ENCODE measurements at places on chromosomes 4 and X.

DNA sequence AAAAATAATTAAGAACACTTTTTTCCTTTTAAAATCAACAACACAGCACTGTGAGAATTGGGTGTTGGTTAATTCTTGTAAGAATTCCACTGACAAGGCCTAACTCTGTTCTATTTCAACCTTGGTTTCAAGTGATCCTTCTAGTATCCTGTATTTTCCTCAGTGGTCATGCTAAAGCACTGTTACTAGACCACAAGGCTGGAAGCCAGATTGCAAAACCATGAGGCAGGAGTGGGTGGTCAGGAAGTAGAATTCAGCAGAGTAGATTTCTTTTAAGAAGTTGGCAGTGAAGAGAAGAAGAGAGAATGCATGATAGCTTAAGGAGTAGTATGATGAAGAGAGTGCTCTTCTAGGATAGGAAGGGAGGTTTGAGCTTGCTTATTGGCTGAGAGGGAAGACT lies 71.6 kb upstream of the LEF1 start:
- DNase-seq: no peak

DNA sequence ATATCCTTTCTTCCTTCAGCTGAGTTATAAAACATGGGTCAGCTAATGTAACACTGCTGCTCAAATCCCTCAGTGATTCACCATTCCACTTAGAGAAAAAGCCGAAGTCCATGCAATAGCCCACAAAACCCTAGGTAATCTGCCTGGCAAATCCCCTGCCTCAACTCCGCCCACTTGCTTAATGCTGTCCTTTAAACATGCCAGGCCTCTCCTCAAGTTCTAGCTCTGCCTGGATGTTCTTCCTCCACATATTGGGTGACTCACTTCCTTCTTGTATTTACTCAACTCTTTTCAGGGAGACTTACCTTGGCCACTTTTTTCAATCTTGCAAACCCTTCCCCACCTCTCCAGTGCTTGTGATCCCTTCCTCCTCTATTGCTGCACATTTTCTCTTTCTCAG lies 89.8 kb downstream of the EMCN start:
- DNase-seq: no peak

- DNase-seq: no peak
These were observed 6.9 kb downstream of the SH3RF1 start for GRCh38 chr4:169263791-169264392.

DNA sequence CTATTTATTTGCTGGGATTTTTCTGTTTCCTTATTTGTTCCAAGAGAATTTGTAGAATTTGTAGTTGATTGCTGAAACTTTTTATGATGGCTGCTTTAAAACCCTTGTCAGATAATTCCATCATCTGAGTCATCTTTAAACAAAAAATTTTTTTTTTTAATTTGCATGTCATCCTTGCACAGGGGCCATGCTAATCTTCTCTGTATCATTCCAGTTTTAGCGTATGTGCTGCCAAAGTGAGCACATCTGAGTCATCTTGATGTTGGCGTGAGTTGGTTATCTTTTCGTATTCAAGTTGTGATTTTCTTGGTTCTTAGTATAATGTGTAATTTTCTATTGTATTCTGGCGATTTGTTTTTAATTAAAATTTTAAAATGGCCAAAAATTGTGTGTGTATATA lies 18.7 kb upstream of the ZNF157 start:
- no peak for DNase-seq

DNA sequence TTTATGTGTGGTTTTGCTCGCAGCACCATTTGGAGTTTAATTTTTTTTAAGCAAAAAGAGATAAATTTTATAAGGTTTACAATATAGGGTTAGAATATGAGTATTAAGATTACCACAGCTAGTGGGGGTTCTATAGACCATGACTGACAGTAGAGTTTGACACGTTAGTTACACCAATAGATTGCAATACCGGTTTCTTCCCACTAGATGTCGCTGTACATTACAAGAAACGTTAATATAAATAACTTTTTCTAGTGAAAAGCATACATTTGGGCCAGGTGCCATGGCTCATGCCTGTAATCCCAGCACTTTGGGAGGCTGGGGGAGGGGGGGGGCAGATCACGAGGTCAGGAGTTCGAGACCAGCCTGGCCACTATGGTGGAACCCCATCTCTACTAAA lies 433.6 kb downstream of the MAGEB5 start:
- DNase-seq: peak; percentile 15

- DNase-seq: no peak
These were observed 49.2 kb downstream of the ENOPH1 start for GRCh38 chr4:82479562-82479961.

- no peak for DNase-seq
These were observed 268.4 kb upstream of the INTU start for GRCh38 chr4:127364397-127364796.

GRCh38 chr4:95248720-95249425 lies 299.9 kb downstream of the UNC5C start:
- no peak for DNase-seq

- no peak for DNase-seq
These were observed 1.8 kb downstream of the CENPU start for GRCh38 chr4:184732126-184732525.

GRCh38 chrX:153765138-153766079 lies 1.4 kb downstream of the PLXNB3 start:
- DNase-seq: no peak

GRCh38 chrX:34884817-34885216 lies 57.8 kb upstream of the FAM47B start:
- DNase-seq: no peak

DNA sequence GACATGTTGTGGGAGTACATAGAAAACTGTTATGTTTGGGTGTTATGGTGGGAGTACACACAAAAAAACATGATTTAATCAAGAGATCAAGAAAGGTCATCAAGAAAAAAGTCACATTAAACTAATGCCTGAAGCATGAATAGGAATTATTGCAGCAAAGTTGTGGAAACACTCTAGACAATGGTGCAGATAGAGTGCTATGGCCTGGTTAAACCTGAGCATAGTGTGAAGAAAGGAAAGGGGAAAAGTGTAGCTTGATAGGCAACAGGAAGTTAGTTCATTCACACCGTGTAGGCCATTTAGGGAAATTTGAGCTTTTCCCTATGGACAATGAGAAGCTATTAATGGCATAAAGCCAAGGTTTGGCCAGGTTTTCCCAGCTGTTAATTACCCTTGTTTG lies 162.1 kb upstream of the EMCN start:
- no peak for DNase-seq

DNA sequence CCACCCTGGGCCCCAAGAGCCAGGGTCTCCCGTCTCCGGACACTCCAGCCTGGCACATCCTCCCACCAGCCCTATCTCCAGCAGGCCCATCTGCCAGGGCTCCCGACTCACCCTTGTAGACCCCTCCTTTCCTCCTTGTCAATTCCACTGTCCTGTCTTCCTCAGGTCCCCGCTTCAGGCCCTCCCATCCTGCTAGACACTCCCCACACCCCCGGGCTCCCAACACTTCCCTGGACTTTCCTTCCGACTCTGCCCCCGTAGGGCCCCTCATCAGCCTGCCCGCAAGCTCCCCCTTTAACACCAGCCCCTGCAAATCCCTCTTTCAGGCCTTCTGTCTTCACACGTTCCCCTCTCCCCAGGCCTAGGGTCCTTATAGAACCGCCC lies 1.1 kb downstream of the PRAF2 start:
- no peak for DNase-seq

DNA sequence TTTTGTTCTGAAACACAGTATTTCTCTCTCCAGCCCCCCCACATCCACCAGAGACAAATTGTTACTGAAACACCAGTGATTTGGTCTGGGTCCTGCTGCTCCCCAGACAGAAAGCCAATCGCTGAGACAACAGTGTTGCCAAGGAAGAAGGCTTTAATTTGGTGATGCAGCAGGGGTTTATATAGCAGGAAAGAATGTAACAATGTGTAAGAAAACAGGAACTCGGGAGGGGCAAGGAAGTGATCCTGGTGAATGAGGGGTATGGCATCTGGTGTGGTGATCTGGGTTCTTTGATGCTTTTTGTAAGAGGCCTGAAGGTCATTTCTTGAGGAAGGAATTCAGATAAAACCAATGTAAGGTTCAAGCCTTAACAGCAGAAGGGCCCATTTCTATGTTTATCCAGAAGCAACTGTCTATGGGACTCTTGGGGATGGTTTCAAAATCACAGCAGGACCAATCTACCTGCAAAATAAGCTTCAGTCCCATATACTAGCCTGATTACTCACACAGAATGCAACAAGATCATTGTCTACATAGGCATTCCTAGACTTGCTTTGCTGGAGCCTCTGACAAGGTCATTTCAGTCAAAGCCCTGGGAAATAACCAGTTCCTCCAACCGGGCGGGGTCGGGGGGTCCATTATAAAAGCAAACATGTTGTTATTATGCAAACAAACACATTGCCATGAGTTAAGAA lies 445.2 kb upstream of the ZFP42 start:
- no peak for DNase-seq

DNA sequence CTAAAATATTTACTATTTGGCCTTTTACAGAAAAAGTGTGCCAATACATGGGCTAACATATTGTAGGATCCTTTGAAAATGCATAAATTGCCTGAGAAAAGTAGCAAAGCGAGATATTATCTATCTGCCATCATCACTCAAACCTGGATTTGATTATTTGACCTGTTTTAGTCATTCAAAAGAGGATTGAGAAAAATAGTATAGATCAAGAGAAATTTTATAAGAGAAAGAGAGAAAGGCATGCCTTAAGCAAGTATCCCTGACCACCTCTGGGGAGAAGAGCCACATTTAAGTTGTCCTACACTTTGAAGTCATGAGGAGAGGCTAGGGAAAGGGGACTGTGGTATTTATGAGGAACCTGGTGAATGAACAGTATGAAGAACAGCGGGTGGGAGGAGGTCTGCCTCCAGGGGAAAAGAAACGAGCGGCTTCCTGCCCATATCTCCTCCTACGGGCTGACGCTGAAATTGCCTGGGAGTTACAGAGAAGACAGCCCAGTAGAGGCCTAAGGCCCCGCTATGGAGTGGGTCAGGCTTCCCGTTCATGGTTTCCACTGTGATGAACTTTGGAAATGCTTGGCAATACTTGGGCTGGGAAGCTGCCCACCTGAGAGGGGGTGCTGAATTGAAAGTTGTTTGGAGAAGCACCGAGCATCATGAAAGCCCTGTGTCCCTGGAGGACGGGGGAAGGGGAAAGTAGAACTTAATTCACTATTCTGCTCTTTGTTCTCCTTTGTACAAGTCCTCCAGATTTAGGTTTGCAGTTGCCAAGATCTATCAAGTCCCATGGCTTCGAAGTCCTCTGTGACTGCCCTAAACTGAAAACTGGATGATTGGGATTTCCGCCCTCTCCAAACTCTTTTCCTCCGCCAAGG lies 106.9 kb upstream of the ACSL4 start:
- DNase-seq: no peak

DNA sequence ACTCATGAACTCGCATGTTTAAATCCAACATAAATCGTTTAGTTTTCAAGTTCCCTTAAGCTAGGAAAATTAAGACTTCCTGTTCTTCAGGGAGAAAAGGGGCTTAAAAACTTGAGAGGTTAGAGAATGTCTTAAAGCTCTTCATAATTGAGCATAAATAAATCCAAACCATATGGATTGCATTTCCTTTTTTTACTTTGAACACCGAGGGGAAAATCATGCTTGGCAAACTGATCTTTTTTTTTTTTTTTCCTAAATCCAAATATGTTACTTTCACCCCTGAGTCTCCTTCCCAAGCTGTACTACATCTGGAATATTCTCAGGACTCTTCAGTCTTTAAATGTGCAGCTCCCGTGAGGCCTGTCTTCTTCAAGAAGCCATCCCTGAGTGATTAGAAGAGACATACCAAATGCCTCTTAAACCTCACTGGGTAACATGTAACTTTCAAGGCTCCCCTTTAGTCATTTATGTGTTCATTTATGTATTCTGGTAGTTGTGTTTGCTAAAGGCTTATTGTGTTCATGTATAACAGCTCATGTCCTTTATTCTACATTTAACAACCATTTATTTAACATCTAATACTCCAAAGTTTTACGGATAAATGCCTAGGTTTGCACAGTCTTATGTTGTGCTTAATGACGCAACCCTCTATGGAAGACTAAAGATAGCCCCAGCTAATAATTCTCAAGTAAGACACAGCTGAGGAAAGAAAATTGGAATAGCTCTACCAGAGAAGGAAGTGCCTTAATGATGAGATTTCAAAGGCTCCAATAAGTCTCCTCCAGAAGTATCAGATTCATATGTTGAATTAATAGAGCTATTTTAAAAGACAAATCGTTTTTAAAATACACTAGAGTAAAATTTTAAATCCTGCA lies 107.0 kb downstream of the AGTR2 start:
- DNase-seq: no peak

All from NCI-H1694 treated with DMSO at 0.1 percent for 48 hours (cell line).